GM12892 (cell line): ENCODE measurements at places on chromosomes 12 and 14.
A peak's percentile ranks its signal among the peaks of the same experiment; 100 is the strongest.

- no peak for DNase-seq
Observed at GRCh38 chr12:115749071-115749841, 528.2 kb downstream of the MED13L start.

- DNase-seq = no peak
Observed at GRCh38 chr12:103399986-103400385, 95.8 kb downstream of the C12orf42 start.

- no peak for DNase-seq
Observed at GRCh38 chr12:120041386-120042231, 52.6 kb downstream of the BICDL1 start.

GRCh38 chr14:93803408-93804318 is 15.4 kb upstream of the PRIMA1 start:
- no peak for DNase-seq

DNA sequence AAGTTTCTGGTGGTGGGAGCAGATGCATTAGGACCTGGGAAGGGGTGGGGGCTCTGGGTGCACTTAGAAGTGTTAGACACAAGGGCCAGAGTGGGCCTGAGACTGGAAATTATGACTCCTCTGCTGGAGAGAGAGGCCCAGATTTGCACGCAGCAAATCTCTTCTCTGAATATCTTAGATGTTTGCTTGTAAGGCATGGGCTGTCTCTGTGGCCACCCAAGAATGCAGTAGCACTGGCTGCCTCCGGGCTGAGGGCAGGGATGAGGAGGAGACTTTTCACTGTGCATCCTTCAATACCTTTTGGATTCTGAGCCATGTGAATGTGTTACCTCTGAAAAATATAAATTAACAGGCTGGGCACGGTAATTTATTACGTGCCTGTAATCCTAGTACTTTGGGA is 14.0 kb upstream of the RABGGTA start:
- no peak for DNase-seq

DNA sequence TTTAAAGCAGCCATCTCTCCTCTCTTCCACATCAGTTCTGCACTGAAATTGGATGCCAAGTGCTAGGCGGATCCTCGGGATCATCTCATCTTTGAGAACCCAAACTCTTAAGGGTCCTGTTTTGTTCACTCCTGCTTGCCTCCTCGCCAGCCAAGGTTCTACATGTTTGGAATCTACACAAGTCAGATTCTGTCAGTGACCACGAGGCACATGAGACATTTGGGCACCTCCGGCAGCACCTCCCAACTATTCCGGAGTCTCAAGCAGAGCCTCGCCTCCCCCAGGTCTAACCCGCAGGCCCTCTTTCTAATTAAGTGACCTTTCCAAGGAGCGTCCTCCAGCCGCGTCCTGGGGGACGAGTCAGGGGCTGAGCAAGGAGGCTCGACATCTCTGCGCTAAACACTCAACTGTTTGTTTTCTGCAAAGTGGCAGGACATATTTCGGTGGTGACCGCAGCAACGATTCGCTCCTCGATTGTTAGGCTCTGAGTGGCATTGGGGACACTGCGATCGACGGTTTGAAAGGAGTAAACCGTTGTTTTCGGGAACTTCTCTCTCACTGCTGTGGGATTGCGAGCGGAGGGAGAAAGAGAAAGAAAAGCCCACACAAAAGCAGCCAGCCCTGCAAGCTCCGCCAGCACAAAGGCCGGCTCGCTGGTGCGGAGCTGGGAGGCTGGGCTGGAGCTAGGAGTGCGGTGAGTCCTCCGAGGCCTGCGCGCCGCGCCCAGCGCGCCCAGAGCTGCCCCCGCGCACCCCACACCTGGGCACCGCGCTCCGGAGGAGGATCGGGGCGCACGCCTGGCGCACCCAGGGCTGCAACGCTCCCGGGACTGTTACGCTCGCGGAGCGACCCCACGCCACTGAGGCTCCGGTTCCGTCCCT is 640 bp downstream of the ARMH4 start:
- DNase-seq = peak; percentile 13

DNA sequence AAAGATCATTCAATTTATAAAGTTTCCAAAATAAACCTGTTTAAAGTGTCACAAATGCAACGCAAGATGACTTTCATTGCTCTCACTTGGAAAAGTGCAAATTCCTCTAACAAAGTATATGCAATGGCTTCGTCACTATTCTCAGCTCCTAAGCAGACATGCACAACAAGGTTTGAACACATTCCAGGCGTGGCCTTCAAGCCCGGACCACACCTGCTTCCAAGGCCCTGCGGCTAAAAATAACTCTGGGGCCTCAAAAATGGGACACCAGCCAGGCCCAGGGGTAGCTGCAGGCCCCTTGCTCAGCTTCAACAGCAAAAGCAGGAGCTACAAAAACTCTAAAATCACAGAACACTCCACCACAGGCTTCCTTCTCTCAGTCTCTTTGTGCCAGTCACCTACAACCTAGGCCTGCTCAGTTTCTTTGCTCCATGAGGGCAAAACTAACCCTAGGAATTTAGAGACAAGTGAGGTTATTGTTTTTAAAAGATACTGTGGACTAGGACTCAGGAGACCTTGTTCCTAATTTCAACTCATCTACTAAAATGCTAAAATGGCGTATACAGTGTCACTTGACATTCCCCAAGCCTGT is 29.3 kb downstream of the DUSP16 start:
- no peak for DNase-seq

GRCh38 chr12:62785941-62786559 is 148.9 kb downstream of the PPM1H start:
- DNase-seq = no peak

DNA sequence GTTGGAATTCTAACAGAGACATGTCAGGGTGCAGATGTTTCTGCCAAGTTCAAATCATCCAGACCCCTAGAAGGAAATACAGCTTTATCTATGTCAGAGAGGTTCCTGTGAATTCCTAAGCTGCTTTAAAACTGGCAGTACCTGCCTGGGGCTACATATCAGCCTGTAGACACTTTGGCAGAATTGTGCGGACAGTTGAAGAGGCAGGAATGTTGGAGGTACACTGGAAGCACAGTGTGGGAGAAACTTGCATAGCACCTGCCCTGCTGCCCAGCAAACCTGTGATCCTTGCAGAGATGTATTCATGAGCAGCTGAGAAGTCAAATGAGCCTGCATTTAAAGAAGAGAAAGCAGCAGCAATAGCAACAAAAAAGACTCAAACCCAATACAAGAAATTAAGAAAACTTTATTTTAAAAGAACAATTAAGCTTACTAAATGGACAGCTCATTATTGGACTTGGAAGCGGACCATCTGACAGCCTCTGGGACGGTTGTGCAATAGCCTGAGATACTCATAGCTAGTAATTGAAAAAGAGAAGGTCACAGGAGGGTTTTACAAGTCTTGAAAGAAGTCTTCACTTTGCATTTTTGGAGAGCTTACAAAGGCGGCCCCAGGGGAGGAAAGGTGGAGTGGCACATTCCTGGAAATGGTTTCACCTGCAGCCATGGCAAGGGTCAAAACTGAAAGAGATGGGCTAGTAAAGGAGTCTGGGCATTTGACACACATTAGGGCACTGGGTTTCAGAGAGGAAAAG is 280.9 kb upstream of the FLRT2 start:
- no peak for DNase-seq

DNA sequence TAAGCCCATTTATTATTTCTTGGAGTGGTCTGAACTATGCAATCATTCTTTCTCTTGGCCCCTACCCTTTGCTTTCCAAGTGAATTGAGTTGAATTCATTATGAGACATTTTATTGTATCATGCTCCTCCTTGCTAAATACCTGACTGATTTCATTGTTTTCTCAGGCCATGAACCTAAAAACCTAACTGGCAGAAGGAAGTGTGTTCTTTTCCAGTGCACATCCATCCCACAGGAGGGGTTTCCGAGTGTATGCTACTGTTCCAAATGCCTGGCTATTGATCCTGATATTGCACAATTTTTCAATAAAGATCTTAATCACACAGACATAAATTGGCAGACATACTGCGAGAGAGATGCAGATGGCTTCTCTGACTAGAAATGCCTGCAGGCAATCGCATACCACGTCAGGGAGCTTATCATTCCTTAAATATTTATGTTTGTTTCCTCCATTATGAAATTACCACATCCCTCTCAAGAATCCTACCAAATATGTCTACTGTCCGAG is 162.2 kb upstream of the EGLN3 start:
- DNase-seq = no peak

DNA sequence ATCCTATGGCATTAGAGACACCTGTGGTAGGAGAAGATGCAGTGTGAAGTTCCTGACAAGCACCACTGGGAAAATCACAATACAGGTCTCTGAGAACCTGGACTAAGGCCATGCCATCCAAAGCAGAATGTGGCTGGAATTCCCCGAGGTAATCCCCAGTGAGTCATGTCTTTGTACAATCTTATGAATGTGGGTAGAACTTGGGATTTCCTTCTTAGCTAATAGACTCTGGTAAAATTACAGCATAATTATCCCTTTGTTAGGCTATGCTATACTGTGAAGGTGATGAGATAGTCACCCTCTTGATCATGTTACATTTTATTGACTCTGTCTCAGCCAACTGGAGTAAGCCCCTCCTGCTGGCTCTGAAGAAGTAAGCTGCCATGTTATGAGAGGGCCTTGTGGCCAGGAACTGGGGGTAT is 224.3 kb upstream of the DCN start:
- DNase-seq = no peak

- no peak for DNase-seq
Observed at GRCh38 chr14:59187802-59188460, 536 bp upstream of the DAAM1 start.

GRCh38 chr12:120013659-120014380 is 24.8 kb downstream of the BICDL1 start:
- no peak for DNase-seq

DNA sequence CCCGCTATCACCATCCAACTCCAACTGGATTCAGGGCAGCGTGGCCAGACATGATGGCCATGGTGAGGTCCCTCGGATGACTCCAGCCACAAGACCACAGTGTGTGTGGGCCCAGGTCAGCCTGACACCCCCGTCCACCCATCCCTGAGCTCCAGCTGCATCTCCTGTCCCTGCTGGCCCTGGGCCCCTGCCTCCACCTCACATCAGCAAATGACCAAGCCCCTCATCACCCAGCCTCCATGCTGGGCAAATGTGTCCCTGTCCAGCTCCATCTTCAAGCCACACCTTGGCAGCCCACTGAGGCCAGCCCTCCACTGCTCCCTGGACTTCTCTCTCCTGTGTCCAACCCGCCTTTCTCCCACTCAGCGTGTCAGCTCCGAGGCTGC is 3.2 kb downstream of the GPR132 start:
- no peak for DNase-seq

DNA sequence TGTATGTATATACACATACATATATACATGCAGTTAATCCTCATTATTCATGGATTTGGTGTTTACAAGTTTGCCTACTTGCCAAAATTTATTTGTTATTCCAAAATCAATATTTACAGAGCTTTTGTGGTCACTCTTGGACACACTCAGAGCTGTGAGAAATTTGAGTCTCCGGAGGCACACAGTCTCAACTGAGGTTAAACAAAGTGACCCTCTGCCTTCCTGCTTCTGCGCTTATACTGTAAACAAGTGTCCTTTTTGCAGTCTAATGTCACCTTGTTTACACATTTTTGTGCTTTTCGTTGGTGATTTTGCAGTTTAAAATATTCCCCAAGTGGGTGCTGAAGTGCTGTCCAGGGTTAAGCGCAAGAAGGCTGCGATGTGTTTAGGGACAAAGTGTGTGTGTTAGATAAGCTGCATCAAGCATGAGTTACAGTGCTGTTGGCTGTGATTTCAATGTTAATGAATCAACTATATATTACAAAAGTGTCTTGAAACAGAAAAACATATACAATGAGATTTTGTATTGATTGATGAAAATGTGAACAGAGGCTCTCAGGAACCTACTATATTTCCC is 13.1 kb upstream of the LTA4H start:
- DNase-seq = no peak

DNA sequence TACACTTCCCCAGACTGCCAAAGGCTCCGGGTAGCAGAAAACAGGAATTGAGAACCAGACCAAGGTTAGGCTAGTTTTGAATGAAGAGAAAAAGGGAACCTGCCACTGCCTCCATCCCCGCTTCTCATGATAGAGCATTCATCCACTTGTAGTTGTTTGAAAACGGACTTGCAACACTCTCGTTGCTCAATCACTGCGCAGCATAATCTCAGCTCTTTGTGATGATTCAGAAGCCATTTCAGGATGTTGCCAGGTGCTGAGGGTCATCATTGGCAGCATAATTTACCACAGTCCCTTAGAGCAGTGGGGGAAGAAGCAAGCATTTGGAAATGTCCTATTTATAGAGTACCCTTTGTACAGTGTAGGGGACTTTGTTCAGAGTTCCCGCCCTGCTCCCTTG is 25.6 kb downstream of the KCNK13 start:
- no peak for DNase-seq

- DNase-seq = no peak
Observed at GRCh38 chr12:79020106-79020505, 155.5 kb downstream of the SYT1 start.

GRCh38 chr14:32005628-32006027 is 71.5 kb upstream of the ARHGAP5 start:
- no peak for DNase-seq

DNA sequence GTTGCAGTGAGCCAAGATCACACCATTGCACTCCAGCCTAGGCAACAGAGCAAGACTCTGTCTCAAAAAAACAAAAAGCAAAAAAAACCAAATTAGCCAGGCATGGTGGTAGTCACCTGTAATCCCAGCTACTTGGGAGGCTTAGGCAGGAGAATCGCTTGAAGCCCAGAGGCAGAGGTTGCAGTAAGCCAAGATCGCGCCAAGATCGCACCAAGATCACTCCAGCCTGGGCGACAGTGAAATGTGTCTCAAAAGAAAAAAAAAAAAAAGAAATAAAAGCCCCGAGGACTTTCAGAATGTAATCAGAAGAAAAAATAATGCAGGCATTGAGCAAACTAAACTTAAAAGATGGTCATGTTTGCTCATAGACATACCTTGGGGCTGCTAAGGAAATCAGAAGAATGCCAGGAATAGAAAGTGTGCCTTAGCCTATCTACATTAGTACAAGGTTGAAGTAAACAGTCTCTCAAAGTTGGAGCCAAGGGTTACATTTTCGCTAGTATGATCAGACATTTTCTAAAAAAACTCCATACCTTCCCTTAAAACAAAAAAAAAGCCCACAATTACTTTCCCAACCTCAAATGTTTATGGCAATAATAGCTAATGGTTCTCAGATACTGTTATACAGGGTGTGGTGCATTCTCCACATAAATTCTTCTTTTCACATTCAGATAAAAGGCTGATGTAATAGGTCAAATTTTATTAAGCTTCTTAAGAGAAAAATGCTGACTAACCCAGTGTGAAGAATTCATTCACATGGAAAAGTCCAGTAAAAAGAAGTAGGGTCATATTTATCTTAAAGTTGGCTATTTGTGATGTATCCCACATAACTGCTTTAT is 15.8 kb downstream of the DTD2 start:
- no peak for DNase-seq

DNA sequence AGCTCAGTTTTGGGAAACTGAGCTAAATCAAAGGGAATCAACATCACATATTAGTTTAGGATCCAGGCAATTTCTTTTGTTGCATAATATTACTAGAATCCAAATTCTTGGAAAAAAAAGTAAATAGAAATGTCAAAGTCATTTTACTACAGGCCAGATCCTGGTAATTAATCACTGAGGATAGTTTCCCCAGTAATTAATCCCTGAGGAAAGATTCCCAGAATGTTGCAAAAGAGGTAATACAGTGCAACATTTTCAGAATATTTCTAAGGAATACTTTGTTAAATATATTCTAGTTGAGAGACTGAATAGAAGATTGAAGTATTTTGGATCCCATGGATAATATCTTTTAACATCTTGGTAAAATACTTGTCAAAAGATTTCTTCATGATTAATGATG is 207.0 kb upstream of the GARIN2 start:
- DNase-seq = no peak
